ENCODE measurements at places on chromosomes 16 and 17.

- DNase-seq, result peak; percentile 38
Observed at GRCh38 chr16:180101-180675, at the start of gene HBQ1. HBQ1 (plus strand) TSS chr16:180459; CDS start chr16:180487, 28 bp downstream.

DNA sequence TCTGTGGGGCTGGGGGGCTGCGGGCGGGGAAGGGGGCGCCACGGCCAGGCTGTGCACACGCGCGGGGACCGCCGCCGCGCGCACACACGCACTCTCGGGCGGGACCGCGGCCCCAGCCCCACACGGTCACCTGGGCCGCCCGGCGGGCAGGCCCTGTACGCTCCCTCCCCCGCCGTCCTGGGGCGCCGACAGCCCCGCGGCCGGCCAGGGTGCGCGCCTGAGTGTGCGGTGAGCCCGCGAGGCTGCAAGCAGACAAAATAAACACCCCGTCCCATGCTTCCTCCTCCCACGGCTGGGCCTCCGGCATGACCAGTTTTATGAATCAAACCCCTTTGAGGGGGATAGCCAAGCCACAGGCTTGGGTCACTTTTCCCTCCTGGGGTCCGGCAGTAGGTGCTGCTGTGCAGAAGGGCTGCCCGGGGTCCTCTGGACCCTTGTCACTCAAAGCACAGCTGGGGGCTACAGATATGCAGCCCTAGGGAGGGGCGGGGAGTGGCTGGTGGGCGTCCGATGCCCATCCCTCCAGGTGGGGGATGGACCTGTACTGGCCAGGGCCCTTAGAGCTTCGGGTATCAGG, 441 bp downstream of the VASN start:
- DNase-seq, result no peak

- DNase-seq, result no peak
Observed at GRCh38 chr17:33118391-33119075, 126.9 kb downstream of the SPACA3 start.

DNA sequence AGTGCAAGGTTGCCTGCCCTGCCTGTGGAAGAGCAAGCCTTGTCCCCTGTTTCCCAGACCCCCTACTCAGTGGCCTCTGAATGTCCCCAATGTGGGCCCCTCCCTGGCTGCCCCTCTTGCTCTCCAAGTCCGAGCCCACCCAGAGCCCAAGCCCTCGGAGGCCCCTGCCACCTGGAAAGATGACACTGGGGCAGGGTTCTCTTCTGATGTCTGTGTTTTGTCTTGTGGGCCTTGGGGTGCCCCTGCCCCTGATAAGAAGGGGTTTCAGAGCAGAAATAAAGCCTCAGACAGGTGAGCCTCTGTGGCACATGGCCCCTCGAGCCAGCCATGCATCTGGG, 85.4 kb upstream of the CBX4 start:
- no peak for DNase-seq

DNA sequence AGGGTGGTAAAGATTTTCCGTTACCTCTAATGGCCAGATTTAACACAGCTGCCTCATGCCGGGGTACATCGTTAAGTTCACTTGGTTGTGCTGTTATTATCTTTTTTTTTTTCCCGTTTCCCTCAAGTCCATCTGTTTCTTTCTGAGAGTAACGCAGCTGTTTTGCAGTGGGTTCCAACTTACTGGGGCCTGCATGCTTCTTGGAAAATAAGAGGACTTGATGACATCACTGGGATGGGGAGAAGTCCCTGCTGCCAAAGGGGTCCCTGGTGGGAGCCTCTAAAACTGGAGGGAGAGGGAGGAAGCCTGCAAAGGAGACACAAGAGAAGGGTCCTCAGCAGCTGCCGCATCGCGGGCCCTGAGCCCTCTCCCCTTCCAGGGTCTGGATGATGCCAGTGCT, 77.8 kb upstream of the NOL11 start:
- peak; percentile 85 for DNase-seq

Measured in NCI-H2171 treated with DMSO at 0.1 percent for 48 hours (cell line).